ENCODE measurements at places on chromosomes 7 and 10.

DNA sequence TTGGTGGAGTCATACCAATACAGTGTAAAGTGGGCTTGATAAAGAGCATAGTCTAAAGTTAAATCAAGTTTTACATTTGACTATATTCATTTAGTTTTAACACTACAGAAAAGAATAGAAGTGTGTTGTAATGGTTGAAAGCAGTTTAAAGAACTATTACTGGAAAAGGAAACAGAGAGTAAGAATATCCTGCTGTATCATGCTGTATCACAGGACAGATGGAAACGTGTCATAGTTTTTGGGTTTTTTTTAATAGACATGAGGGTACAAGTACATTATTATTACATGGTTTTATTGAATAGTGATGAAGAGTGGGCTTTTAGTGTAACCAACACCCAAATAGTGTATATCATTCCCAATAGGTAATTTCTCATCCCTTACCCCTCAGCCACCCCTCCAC lies 944.3 kb downstream of the LRMDA start:
- no peak for DNase-seq
- H3K4me1 ChIP-seq, result no peaks in the 10 kb centered on the region
- H3K27me3 ChIP-seq, result no peaks in the 10 kb centered on the region
- H3K27ac ChIP-seq, result no peak overlapping the region

- no peak for DNase-seq
- H3K4me1 ChIP-seq, result no peaks in the 10 kb centered on the region
- no peak overlapping the region for H3K27ac ChIP-seq
- H3K36me3 ChIP-seq, result no peaks in the 10 kb centered on the region
- H3K27me3 ChIP-seq, result no peaks in the 10 kb centered on the region
Observed at GRCh38 chr7:68865351-68866199, 732.7 kb upstream of the AUTS2 start.

DNA sequence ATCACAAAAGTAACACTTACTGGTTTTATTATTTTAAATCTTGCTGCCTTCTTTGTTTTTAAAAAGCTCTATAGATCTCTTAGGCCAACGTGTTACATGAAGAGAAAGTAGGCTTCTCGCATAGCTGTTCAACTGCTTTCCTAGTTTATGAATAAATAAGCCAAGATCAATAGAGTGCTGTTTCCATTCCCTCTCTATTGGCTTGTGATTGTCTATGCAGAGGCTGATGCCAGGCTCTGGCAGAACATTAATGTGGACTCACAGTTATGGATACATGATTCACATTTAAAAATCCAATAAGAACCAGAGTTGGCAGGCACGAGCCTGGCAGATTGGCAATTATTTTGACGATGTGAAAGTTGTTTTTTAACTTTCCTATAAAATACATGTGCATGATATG lies 137.5 kb downstream of the GNAT3 start:
- no peak overlapping the region for H3K4me3 ChIP-seq
- no peaks in the 10 kb centered on the region for H3K27me3 ChIP-seq
- no peak for DNase-seq
- H3K27ac ChIP-seq, result no peak overlapping the region

DNA sequence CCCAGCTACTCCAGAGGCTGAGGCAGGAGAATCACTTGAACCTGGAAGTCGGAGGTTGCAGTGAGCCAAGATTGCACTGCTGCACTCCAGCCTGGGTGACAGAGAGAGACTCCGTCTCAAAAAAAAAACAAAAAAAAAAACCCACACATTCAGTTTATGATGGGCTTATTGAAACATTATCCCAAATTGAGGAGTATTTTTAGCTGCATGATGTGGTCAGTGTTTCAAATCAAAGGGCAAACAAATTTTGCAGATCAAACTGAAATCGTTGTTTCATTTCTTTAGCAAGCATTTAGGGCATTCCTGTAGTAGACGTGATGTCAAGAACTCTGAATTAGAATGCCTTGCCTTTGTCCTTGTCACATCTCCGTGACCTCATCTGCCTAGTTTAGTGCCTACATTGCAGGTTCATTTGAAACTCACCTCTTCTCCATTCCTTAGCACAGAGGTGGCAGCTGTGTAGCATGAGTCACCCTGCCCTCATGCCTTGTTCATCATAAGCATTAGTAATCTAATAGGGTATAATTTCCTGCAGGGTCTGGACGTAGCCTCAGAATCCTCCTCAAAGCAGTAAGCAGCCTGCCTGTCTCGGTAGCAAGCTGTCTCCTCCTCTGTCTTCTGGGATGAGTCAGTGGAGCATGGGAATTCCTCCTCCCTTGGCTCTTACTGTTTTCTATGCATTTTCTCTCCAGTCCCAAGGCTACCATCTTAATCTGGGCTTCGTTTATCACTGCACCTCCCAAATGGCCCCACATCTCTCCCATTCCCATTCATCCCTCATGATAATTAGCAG lies 73.8 kb downstream of the CUL1 start:
- peaks cover 25% of the 10 kb centered on the region for H3K4me1 ChIP-seq
- H3K27me3 ChIP-seq, result no peaks in the 10 kb centered on the region
- peak; percentile 62 for DNase-seq
- peaks cover 40% of the 10 kb centered on the region for H3K36me3 ChIP-seq

- H3K27ac ChIP-seq, result peak overlapping the region; percentile 12
- no peaks in the 10 kb centered on the region for H3K36me3 ChIP-seq
- no peaks in the 10 kb centered on the region for H3K27me3 ChIP-seq
- no peak for DNase-seq
Observed at GRCh38 chr10:72692994-72693781, 1.2 kb downstream of the MCU start.

- H3K4me1 ChIP-seq, result no peaks in the 10 kb centered on the region
- no peak for DNase-seq
- H3K27ac ChIP-seq, result no peak overlapping the region
- H3K27me3 ChIP-seq, result no peaks in the 10 kb centered on the region
Observed at GRCh38 chr10:107727767-107728317, 563.3 kb upstream of the SORCS1 start.

DNA sequence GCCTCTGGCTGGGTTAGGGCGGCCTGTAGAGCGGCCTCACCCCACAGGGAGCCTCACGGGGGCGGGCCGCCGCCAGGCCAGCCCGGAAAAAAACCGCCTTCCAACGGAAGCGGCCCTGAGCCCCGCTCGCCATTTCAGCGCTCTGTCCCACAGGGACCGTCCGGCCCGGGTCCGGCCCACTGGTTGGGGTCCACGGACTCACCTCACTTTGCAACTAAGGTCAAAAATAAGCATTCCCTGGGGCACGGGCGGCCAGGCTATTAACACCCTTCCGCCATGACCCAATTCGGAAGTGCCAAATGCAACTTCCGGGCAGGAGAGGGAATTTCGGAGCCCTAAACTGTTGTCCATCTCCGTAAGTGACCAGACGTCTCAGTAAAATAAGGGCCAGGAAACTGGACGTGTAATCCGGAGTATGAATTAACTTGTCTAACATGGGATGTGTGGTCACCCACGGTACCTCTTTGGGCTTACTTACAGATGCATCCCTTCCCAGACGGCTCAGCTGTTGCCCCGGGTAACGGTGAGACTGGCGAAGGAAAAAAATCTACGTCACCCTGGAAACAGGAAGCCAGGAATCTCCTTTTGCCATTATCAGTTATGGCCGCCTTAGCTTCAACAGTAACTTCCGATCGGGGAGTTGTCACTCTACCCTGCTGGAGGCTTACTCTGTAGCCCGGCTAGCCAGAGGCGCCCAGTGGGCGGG lies at the start of gene BBIP1:
Gene BBIP1, minus strand, starts transcription at position 538 of the 706 bp plus-strand sequence. CDS start 1,023 bp downstream, outside the sequence.
- H3K4me1 ChIP-seq, result peaks cover 41% of the 10 kb centered on the region
- H3K4me3 ChIP-seq, result peak within 1 kb of the TSS; percentile 96
- DNase-seq, result no peak
- H3K36me3 ChIP-seq, result peaks cover 18% of the 10 kb centered on the region
- no peaks in the 10 kb centered on the region for H3K27me3 ChIP-seq

GRCh38 chr7:117071551-117071950 lies 118.2 kb downstream of the ST7 start:
- H3K4me3 ChIP-seq, result no peak overlapping the region
- peaks cover 23% of the 10 kb centered on the region for H3K4me1 ChIP-seq
- DNase-seq, result no peak
- no peak overlapping the region for H3K27ac ChIP-seq
- no peaks in the 10 kb centered on the region for H3K36me3 ChIP-seq

- H3K4me1 ChIP-seq, result no peaks in the 10 kb centered on the region
- no peak overlapping the region for H3K4me3 ChIP-seq
- no peak for DNase-seq
- no peaks in the 10 kb centered on the region for H3K36me3 ChIP-seq
- H3K27me3 ChIP-seq, result no peaks in the 10 kb centered on the region
Observed at GRCh38 chr7:57199252-57199651, 67.0 kb upstream of the ZNF479 start.

All from activated CD4-positive, alpha-beta T cell treated with anti-CD3 and anti-CD28 coated beads for 36 hours (primary cell).